ENCODE measurements at places on chromosomes 4 and X.

DNA sequence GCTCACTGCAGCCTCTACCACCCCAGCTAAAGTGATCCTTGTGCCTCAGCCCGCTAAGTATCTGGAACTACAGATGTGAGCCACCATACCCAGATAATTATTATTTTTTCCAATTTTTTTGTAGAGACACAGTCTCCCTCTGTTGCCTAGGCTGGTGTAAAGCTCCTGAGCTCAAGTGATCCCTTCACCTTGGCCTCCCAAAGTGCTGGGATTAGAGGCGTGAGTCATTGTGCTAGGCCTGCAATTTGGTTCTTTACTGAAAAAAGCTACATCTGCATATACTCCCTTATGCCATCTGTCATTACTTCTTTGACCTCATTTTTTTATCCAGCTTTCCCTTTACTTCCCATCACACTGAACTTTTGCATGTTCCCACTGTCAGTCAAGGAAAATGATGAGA is 2012.4 kb upstream of the IGFBP7 start:
- no peak for DNase-seq

- DNase-seq, result no peak
Observed at GRCh38 chr4:67531379-67531962, 13.8 kb downstream of the CENPC start.

DNA sequence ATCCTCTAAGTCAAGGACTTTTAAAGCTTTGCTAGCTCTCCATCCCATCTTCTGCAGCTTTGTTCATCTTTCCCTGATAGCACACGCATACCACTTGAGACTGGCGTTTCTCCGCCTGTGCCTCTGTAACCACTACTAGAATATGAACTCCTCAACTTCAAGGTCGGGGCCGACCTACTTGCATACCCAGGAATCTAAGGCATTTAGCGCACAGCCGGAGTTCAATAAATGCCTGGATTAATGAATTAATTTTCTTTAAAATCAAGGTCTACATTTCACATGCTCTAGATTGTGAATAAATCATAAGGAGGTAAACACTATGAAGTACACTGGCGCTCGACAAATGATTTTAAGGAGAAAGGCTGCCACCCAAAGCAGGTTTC is 89.3 kb downstream of the HNRNPD start:
- no peak for DNase-seq

GRCh38 chr4:145936142-145936996 is 2.3 kb downstream of the ZNF827 start:
- DNase-seq, result peak; percentile 52

GRCh38 chrX:118182681-118183080 is 66.1 kb upstream of the KLHL13 start:
- no peak for DNase-seq

- DNase-seq, result no peak
Observed at GRCh38 chr4:95085124-95085833, 327.5 kb downstream of the BMPR1B start.

DNA sequence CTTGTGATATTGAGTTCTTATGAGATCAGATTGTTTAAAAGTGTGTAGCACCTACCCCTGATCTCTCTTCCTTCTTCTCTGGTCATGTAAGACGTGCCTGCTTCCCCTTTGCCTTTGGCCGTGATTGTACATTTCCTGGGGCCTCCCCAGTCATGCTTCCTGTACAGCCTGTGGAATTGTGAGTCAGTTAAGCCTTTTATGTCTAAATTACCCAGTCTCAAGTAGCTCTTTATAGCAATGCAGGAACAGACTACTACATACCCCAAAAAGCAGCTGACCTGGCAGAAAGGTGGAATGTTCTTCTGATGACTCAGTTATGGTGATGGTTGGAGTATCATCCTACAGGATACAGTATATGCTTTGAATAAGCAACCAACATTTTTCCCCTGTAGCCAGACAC is 11.4 kb upstream of the MCUB start:
- DNase-seq, result no peak

GRCh38 chr4:74016068-74016467 is 17.6 kb upstream of the CXCL5 start:
- no peak for DNase-seq

DNA sequence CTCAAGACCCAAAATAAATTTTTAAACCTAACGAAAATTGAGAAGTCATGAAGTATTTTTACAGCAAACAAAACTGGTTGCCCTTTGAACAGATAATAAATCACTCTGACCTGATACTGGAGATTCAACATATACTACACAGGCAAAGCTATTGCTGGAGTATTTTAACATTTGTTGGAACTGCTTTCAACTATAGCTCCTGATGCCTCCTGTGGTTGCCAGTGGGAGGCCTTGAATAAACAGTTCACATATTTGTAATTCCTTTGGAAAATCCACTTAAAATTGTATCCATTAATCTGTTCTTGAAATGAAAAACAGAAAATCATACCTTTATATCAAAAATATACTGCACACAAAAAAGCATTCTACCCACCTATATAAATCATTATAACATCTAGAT is 605.1 kb downstream of the KCTD8 start:
- no peak for DNase-seq

DNA sequence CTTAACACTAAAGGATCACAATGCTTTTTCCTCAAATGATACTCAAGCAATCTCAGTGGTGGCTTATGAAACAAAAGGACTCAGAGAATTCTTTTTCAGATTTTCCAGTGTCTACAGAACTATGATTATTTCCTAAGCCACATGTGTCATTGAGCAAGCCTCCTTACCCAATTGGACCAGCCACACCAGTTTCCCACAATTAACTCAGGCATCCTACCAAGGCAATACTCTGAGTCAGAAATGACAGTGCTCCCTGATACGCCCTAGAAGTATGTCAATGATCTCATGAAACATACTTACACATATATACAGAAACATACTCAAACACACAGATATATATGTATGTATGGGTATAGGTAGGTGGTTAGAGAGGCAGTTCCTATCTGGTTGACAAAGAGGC is 4.8 kb downstream of the ADAMTS3 start:
- no peak for DNase-seq
